ENCODE measurements at places on chromosomes 7 and 10. TPM values are rescaled to one million over a fixed set of nuclear protein-coding genes. Genes with fewer than 3 reads are reported as not detected.

The PALD1 gene
- polyA plus RNA-seq = 0.72 TPM

The C10orf67 gene
- polyA plus RNA-seq = 0.07 TPM

The ARL4A gene
- polyA plus RNA-seq = 17.1 TPM

The HMX2 gene
- not detected for polyA plus RNA-seq

The MYL10 gene
- not detected for polyA plus RNA-seq

The TMEM213 gene
- polyA plus RNA-seq = not detected

The C10orf105 gene
- polyA plus RNA-seq = not detected

The TRPV5 gene
- polyA plus RNA-seq = not detected

The IFIT3 gene
- polyA plus RNA-seq = 30.2 TPM

The TMEM178B gene
- not detected for polyA plus RNA-seq

The NCF1 gene
- polyA plus RNA-seq = 0.40 TPM

The UTF1 gene
- polyA plus RNA-seq = not detected

The ABLIM1 gene
- 91.7 TPM for polyA plus RNA-seq

The PWWP2B gene
- 3.1 TPM for polyA plus RNA-seq

The GTF2IRD1 gene
- 17.4 TPM for polyA plus RNA-seq

The MRLN gene
- not detected for polyA plus RNA-seq

The LRRC61 gene
- polyA plus RNA-seq = 1.0 TPM

The COBL gene
- 4.4 TPM for polyA plus RNA-seq

The SFXN2 gene
- 5.0 TPM for polyA plus RNA-seq

The WIPF3 gene
- polyA plus RNA-seq = 0.04 TPM

The GPRIN2 gene
- 0.42 TPM for polyA plus RNA-seq

The ZRANB1 gene
- polyA plus RNA-seq = 7.4 TPM

The SPDYE2 gene
- not detected for polyA plus RNA-seq

The ARHGEF5 gene
- polyA plus RNA-seq = 24.2 TPM

The NEUROG3 gene
- not detected for polyA plus RNA-seq

The PAPOLB gene
- not detected for polyA plus RNA-seq

The POM121C gene
- polyA plus RNA-seq = 6.7 TPM

The ANKRD30A gene
- not detected for polyA plus RNA-seq

The HILPDA gene
- 41.6 TPM for polyA plus RNA-seq

The PRF1 gene
- not detected for polyA plus RNA-seq

The SPAM1 gene
- polyA plus RNA-seq = not detected

The SLC26A5 gene
- polyA plus RNA-seq = not detected

The SFMBT2 gene
- polyA plus RNA-seq = 0.71 TPM

The PON1 gene
- polyA plus RNA-seq = not detected

The ZNHIT1 gene
- 46.4 TPM for polyA plus RNA-seq

The AKR1D1 gene
- polyA plus RNA-seq = not detected

The HYCC1 gene
- polyA plus RNA-seq = 17.1 TPM

The BTBD16 gene
- 3.3 TPM for polyA plus RNA-seq

The MMD2 gene
- not detected for polyA plus RNA-seq

The GIMAP4 gene
- polyA plus RNA-seq = 0.07 TPM

The CNPY1 gene
- polyA plus RNA-seq = not detected

The SLC26A3 gene
- not detected for polyA plus RNA-seq

The RAB19 gene
- 0.22 TPM for polyA plus RNA-seq

The ITIH5 gene
- polyA plus RNA-seq = 0.10 TPM

The AKR1C8 gene
- polyA plus RNA-seq = not detected

The POU6F2 gene
- polyA plus RNA-seq = not detected

The PLA2G12B gene
- not detected for polyA plus RNA-seq

All from keratinocyte (primary cell).